ENCODE measurements at places on chromosomes 16 and 17.

DNA sequence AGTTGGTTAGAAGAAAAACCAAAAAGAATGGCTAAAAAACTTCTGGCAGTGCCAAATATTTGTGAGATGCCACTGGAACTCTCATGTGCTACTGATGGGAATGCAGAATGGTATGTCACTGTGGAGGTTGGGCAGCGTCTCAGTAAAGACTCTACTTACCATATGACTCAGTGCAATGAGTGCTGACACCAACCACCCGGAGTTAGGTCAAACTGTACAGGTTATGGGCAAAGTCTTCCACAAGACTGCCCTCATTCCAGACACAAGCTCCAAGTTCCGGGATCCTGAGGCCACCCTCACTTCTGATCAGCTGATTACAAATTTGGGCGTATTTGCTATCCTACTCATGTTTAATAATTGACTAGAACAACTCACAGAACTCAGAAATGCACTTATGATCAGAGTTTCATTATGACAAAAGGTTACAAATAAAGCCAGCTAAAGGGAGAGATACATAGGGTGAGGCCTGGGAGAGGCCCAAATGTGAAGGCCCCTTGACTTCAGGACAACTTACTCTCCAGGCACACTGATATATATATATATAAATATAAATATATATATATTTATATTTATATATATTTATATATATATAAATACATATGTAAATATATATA, 114.9 kb downstream of the TRIM37 start:
- DNase-seq, result peak; percentile 63

- DNase-seq, result no peak
Observed at GRCh38 chr16:50121721-50122445, 31.2 kb upstream of the TENT4B start.

DNA sequence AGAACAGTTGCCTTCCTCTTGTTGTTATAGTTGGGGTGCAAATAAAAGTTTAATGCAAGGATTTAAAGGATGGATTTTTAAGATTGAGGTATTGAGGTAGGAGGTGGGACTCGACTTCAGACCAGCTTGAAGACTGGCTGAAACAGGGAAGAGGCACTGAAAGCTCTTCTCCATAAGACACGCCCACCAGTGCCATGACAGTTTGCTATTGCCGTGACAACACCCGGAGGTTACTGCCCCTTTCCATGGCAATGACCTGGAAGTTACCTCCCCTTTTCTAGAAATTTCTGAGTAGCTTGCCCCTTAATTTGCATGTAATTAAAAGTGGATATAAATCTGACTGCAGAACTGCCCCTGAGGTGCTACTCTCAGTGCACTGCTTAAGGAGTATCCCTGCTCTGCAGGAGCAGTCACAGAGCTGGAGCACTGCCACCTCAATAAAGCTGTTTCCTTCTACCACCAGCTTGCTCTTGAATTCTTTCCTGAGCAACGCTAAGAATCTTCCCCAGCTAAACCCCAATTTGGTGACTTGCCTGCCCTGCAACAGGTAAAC, 122.6 kb downstream of the SHISA6 start:
- no peak for DNase-seq

- DNase-seq, result no peak
Observed at GRCh38 chr16:81166417-81167300, 70.5 kb upstream of the GCSH start.

DNA sequence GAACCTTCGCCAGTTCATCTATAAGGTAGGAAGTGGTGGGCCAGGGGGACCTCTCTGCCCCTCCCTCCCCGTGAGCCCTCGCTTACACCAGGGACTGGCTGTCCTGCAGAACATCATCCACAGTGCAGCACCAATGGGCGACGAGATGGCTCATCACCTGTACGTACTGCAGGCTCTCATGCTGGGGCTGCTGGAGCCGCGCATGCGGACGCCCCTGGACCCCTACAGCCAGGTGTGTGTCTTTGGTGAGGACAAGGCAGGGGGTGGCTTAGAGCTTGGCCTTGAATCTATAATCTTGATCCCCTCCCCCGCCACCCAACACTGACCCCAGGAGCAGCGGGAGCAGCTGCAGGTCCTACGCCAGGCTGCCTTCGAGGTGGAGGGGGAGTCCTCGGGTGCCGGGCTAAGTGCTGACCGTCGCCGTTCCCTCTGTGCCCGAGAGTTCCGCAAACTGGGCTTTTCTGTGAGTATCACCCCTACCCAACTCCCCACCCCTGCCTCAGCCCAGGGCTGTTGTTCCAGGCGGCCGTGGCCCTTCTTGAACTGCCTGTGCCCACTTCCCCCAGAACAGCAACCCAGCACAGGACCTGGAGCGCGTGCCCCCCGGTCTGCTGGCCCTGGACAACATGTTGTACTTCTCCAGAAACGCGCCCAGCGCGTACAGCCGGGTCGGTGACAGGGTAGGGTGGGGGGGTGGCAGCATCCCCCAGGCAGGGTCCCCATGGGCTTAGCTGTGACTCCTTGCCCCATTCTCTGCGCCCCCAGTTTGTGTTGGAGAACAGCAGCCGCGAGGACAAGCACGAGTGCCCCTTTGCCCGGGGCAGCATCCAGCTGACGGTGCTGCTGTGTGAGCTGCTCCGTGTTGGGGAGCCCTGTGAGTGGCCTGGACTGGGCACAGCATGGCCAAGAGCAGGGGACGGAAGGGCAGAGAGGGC, 2.7 kb downstream of the ELMO3 start:
- DNase-seq, result no peak

Data from fibroblast of upper back skin (primary cell).